T-helper 1 cell (primary cell): ENCODE measurements at places on chromosomes 13 and 19.

- DNase-seq: no peak
These were observed 704.2 kb upstream of the KLHL1 start for GRCh38 chr13:70812481-70812880.

DNA sequence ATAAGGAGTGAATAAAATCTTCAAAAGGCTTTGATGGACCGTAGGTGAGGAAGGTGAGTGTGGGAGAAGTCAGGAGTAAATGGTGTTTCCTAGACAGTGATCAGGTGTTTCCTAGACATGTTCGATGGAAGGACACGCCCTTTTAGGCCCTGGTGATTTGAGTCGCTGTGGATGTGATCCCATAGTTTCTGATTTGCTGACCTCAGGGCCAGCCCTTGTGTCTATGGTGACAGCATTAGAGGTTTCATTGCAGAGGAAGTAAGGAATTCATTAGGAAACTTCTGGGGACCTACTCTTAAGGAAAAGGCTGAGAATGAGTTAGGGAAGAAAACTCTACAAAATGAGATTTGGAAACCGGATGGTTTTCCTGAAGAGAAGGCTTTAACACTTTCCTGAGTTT lies 31.5 kb upstream of the RNF113B start:
- no peak for DNase-seq

DNA sequence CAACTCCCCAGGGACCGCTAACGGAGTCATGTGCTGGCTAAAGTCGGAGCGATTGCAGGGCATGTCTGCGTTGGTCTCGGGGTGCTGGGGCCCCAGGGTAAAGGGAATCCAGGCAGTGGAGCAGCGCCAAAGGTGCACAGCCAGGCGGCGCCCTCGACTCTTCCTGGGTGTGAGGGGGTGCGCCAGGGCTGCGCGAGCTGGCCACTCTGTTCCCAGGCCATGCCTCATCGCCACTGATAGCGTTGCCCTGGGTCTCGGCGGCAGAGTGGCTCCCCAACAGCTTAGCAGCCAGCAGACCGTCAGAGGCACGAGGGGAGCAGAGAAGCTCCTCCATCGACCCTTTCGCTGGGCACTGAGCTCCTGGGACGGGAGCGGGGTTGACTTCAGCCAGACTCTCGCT lies 152.7 kb downstream of the B3GLCT start:
- no peak for DNase-seq

- DNase-seq: peak; percentile 39
These were observed 9.0 kb downstream of the ABHD8 start for GRCh38 chr19:17294051-17294891.

GRCh38 chr19:15445807-15446376 lies 3.9 kb downstream of the WIZ start:
- DNase-seq: no peak

GRCh38 chr13:95300625-95301182 lies 547 bp downstream of the ABCC4 start:
- DNase-seq: peak; percentile 21

DNA sequence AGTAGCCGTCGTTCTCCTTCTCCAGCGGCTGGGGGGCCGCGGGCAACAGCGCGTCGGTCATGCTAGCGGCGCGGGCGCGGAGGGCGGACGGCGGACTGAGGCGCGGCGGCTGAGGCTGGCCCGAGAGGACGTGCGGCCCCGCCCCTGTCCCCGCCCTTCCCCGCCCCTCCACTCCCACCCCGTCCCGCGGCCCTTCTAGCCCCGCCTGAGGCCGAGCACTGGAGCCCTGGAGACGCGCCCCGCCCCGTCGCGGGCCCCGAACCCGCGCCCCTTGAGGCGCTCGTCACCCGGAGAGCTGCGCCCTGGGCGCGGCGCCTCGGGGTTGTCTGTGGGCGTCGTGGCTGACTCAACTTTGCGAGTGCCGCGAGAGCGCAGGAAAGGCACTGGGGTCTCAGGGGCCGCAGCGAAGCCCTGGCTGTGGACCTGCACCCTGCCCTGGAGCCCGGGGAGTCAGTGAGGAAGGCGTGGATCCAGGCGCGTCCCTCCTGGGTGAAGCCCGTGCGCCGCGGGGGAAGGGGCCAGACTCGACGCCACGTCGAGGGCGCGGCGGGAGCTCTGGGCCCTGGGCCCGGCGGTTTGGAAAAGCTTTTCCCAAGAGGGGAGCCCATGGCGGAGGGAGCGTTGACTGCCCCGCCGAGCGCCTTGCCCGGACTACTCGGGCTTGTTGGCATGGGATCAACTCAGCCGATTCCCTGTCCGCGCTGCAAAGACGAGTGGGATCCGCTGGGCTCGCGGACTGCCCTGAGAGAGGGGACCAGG lies at the start of gene RHPN2:
Gene RHPN2 (minus strand): TSS at position 97 of the 759 bp plus-strand sequence. CDS start 36 bp downstream, at position 61.
- DNase-seq: no peak
